ENCODE measurements at places on chromosomes 3 and 15.

DNA sequence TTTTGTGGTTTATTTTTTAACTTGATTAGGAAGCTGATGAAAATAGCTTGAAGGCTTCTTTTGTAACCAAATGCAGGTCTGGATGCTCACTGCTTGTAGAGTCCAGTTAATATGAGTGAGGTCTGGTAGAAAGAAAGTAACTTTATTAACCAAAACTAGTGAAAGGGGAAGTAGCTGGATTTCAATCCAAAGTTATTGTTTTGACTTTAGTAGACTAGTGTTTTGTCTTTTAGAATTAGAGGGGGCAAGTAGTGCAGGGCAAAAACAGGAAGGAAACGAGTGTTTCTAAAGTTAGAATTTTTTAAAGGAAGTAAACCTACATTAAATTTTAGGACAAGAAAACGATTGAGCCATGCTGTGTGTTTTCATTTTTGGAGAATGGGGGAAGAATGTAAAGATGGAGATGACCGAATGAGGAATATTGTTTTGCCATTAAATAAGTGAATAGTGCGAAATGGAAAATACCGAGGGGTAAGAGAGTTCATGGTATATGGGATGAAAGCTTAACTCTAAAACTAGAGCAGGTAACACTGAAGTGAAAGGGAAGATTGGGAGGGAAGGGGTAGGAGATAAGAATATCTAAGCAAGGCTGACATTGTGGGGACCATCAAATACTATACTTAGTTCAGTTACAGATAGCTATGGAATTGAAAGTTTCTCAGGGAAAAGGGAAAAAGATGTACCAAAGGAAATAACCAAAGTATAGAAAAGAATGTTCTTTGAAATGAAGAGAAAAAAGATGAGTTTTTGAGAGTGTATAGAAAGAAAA is 40.0 kb downstream of the USP3 start:
- no peak for DNase-seq

DNA sequence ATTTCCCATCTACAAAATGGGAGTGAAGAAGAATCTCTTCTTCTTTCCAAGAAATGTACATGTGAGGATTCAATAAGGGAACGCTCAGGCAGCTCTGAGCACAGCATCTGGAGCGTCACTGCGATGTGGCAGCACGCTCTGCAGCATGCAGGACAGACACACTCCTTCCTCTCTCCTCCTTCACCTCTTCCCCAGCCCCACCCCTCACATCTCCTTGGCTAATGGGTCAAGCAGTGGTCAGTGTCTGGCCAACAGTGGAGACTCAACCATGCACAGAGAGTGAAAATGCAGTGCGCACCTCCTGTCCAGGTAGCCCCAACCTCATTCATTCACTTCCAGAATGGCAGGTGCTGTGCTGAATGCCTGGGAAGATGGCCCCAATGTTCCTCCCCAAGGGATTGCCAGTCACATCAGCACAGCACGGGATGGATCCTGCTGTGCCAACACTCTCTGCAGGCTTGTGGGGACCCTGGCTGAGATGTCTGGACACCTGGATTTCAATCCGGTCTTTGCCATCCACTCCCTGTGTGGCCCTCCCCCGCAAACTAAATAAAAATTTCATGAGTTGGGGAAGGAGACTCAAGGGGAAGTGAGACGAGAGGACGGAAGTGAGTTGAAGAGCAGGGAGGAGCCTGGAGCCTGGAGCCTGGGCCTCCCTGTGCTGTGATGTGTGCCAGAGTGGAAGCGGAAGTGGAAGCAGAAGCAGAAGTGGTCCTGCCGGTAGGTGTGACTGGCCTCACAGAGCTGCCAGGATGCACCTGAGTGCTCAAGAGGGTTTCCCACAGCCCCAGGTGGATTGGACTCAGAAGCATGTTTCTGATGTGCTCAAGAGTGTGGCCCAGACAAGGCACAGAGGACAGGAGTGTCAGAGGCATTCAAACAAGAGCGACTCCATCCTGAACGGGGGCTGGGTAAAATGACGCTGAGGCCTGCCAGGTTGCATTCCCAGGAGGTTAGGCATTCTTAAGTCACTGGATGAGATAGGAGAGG is 163.9 kb downstream of the SMAD6 start:
- no peak for DNase-seq

- no peak for DNase-seq
Measured at GRCh38 chr3:115831864-115832263, 208.6 kb downstream of the GAP43 start.

- DNase-seq = no peak
Measured at GRCh38 chr3:43418601-43419272, 132.4 kb downstream of the SNRK start.

DNA sequence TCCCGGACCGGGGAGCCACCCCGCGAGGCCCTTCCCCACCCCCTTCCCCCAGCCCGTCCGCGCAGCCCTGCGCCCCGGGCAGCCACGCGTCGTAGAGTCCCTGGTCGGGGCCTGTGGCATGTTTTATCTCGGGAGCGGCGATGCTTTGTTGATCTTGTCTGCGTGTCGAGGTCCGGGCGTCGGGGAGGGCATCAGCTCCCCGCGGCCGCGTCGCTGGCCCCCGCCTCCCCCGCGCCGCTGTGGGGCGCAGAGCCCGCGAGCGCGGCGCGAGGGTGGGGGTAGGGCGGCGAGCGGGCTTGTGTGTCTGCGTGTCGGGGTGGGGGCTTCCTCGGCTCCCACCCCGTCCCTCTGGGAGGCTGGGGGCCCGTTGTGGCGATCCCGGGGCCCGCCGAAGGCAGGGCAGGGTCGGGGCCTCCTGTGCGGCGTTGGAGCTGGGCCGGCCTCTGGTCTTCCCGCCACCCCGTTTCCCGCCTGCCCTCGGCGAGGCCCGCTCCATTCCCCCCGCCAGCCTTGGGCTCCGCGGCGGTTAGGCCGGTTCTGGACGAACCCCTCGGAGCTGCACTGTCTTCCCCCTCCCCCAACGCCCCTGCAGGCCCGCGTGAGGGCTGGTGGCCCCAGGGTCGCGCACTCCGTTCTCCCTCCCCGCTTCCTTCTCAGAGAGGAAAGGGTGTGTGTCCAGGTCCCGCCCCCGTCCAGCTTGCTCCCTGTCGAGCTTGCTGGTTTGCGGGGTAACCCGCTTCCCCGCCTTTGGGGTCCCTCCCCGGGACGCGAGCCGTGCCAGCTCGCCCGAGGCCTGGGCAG is 695 bp downstream of the GMPS start:
- DNase-seq = peak; percentile 37

DNA sequence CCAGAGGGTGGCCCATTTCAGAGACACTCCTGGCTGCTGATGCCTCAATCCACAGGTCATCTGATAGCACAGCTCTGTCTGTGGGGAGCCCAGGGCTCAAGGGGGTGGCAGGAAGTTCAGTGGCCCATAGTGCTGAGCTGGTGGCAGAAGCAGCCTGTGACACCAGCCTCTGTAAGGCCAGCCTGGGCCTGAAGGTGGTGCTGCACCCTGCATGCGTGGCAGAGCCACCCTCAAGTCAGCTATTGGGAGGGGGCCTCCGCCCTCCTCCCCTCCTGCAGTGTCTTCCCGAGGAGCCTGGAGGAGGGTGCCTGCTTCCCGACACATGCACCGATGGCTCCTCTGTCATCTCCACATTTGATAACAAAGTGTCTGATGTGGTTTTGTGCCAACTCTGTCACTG is 3.0 kb downstream of the PLA1A start:
- no peak for DNase-seq

DNA sequence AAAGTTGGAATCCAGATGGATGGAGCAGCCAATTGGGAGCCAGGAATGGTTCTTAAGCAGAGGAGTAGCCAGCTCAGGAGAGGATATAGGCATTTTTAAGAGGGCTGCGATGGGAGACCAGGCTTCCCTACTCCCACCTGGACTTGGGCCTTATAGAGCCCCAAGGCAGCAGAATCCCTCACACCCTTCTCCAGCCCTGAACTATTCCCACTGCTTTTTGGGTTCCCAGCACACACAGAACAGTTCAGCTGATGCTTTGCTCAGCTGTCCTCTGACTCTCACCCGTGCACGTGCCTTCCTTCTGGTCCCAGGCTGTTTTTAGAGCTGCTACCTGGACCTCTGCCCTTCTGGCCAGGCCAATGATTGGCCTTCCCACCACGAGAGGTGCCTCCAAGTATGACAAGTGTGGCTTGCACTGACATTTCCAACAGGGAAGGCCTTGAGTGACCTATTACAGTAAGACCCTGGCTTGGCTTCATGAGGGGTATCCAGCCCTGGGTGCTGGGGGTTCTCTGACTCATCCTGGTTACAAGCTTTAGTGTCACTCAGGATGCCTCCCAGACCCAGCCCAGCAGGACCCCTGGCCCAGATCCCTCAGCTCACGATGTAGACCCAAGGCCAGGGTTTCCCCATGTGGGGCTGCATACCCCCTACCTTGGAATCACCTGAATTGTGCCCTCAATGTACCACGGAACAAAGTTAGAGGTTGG is 25.2 kb downstream of the NOX5 start:
- DNase-seq = no peak

GRCh38 chr3:32630266-32630665 is 54.7 kb upstream of the CNOT10 start:
- DNase-seq = no peak

DNA sequence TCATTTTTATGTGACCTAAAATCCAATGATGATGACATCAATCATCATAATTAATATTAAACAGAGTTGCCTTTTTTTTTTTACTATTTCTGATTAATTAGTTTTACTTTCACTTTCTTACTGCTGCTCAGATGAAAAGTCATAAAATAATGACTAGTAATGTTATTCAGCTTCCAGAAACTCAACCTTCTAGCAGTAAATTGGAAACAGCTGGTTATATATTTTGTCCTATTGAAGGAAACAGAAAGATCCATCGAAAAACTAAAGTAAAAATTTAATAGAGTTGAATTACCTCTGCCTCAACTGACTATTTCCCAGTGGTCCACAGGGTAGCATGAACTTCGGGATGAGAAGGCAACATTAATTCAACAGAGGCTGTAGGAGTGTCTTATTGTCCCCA is 107.1 kb upstream of the PTX3 start:
- DNase-seq = no peak

GRCh38 chr3:54273791-54274190 is 151.4 kb downstream of the CACNA2D3 start:
- DNase-seq = no peak

DNA sequence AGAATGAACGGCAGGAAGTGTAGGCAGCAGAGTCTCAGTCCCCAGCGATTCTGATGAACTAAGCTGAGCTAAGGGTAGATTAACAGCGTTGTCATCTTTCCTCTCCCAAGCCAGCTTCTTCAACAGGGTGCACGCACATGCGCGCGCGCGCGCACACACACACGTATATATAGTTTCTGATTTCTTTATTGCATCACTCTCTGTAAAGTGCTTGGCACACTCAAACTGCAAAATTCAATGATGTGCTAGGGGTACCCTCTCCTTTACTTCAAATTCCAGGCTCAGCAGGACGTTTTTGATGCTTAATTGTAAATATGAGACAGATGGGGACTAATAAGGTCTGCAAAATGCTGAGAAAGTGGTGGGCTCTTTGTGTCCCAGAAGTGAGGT is 26.1 kb upstream of the VPS8 start:
- DNase-seq = no peak

GRCh38 chr3:99999536-99999935 is 114.8 kb downstream of the FILIP1L start:
- DNase-seq = no peak

- DNase-seq = no peak
Measured at GRCh38 chr15:38046257-38047051, 112.0 kb downstream of the TMCO5A start.

- DNase-seq = no peak
Measured at GRCh38 chr15:74488776-74489175, 27.8 kb upstream of the UBL7 start.

- peak; percentile 4 for DNase-seq
Measured at GRCh38 chr3:116770815-116771450, 61.4 kb downstream of the TUSC7 start.

GRCh38 chr3:11690863-11691766 is 47.4 kb upstream of the VGLL4 start:
- DNase-seq = no peak

DNA sequence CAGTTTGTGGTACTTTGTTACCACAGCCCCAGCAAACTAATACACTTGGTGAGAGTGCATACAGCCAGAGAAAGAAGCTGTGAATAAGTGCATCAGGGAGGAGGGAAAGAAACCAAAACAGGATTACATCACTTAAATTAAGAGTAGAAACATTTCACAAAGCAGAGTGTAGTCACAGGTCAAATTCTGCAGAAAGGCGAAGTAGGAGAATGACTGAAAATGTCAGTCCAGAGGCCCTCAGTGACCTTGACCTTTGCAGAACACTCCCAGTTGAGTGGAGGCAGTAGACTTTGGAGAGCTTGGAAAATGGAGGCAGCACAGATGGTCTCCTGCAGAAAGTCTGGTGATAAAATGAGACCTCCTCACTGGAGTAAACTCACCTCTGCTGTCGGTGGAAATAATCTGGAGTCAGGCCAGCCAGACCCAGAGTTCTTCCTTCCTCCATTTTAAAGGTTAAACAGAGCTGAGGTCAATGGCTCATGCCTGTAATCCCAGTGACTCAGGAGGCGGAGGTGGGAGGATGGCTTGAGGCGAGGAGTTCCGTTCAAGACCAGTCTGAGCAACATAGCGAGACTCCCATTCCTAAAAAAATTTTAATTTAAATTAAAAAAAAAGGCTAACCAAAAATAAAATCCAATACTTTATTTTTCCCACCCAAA is 5.0 kb downstream of the CD86 start:
- no peak for DNase-seq

DNA sequence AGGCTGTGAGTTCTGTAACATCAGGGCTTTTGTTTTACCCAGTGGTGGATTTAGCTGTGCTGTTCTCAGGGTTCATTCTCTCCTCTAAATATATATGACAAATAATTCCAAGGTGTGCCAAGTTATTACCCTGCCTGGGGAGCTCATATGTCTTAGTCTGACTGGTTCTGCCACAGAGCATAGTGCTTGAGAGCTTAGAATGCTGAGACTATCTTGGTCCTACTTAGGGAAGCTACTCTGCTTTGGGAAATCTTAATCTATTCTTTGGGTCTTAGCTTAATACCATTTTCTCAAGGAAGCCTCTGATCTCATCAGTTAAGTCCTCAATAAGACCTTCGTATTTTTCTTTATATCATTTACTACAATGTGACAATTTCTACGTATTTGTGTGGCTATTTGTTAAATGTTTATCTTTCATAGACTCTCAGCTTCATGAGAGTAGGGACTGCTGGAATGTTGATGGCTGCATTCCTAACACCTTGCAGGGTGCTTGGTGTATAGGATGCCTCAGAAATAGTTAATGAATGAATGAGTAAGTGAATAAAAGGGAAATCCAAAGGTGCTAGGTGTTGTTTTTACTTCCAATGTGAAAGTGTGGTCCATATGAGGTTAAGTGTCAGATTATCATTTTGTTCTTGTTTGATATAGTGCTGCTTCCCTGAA is 1.8 kb downstream of the OTOL1 start:
- DNase-seq = no peak

GRCh38 chr3:39446444-39446843 is 21.0 kb upstream of the MOBP start:
- no peak for DNase-seq

DNA sequence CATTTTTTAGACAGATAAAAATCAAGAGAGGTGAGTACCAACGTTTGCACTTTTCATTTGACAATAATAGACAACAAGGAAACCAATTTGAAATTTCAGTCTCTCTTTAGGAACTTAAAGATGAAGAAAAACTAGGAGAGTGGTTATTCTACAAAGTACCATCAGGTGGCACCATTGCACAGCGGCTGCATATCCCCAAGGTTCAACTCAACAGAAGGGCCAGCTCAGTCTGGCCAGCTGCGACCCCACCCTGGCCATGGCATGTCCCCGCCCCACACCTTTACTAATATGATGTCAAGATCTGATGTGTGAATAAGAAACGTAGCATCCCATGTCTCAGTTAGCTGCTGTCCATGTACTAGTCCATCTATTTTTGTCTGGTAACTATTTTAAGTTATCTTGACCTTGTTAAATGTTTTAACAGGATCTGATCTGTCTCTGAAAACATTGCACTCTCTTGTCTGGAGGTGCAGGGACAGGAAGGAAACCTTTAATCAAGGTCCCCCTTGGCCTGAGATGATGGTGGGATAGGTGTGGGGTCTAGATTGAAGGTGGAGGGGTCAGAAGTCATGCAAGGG is 35.5 kb upstream of the CGNL1 start:
- DNase-seq = no peak

Data from T-helper 17 cell (primary cell).